ENCODE measurements at places on chromosomes 7 and 10.

- DNase-seq, result no peak
Measured at GRCh38 chr10:100505164-100505563, 14.5 kb downstream of the SEC31B start.

GRCh38 chr7:95041031-95041430 is 133.6 kb downstream of the PPP1R9A start:
- no peak for DNase-seq

DNA sequence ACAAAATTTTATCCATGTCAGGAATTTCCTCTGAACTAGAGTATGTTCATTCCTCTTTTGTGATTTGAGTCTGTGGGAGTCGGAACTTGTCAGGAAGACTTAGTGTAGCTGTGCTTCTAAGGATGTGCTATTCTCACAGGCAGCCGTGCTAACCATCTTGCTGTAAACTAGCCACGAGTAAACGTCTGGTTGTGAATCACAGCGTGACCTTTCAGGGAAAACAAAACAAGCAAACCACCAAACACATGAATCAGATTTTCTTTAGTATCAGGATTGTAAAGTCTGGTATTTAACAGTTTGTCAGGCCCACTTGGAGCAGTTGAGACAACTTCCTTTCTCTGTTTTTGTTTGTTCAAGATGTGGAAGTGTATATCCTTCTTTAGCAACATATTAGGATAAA is 32.0 kb downstream of the AUTS2 start:
- peak; percentile 67 for DNase-seq

- DNase-seq, result no peak
Measured at GRCh38 chr10:122327237-122328206, 47.0 kb upstream of the PLEKHA1 start.

GRCh38 chr10:33617381-33618080 is 283.1 kb upstream of the NRP1 start:
- DNase-seq, result peak; percentile 30

- no peak for DNase-seq
Measured at GRCh38 chr10:29081951-29082685, 206.8 kb upstream of the LYZL1 start.

- no peak for DNase-seq
Measured at GRCh38 chr7:148722340-148723165, 23.9 kb downstream of the CUL1 start.

DNA sequence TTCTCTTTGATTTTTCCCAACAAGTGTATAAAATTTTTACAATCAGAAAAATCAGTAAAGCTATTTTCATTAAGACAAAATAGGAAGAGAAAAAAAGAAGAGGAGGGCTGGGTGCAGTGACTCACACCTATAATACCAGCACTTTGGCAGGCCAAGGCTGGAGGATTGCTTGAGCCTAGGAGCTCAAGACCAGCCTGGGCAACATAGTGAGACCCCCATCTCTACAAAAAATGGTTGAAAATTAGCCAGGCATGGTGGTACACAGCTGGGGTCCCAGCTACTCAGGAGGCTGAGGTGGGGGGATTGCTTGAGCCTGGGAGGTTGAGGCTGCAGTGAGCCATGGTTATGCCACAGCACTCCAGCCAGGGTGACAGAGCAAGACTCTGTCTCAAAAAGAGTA is 172.3 kb downstream of the AKR1D1 start:
- no peak for DNase-seq

DNA sequence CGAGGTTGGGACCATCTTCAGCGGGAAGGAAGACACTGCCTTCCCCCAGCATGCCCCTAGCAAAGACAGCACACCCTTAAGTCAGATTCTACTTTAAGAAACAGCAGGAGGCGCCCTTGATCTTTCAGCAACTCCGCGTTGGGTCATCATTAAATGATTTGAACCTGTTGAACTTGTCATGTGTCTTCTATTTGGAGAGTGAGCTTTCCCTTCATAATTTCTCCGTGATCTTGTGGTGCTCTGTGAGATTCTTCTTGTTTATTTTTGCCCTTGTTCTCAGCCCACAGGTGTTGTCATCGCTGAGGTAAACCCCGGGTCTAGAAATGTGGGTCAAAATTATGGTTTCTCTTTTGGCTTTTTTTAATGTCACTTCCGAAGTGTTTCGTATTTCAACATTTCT is 49.5 kb upstream of the PITRM1 start:
- DNase-seq, result no peak

- no peak for DNase-seq
Measured at GRCh38 chr10:51876503-51876902, 177.1 kb upstream of the CSTF2T start.

DNA sequence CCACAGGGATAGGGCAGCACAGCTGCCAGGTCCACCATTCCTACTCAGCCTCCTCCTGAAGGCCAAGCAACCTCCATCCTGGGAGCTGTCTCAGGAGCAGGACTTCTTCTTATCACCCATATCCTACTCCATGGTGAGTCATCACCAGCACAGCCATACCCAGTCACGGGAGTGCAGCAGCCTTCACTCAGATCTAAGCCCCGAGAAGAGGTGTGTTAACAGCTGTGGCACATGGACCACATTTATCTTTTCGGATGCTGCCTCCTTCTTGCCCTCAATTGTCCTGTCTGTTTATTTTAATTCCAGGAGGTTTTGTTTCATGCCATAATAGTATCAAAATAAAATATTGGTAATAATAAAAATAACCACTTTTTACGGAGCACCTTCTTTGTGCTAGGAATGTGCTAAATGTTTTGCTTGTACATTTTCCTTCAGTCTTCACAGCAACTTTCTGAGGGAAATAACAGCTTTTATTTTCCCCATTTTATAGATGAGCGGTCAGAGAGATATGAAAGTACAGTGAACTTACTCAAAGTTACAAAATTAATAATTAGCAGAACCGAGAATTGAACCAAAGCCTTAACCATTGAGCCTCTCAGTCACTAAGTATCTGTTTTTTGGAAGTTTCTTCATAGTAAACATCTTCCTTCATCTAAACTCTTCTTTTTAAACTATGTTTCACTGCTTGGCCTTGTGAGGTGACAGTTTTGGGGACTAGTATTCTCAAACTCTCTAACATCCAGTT is 2.5 kb upstream of the KEL start:
- no peak for DNase-seq

GRCh38 chr7:29937132-29937531 is 52.5 kb downstream of the SCRN1 start:
- no peak for DNase-seq

DNA sequence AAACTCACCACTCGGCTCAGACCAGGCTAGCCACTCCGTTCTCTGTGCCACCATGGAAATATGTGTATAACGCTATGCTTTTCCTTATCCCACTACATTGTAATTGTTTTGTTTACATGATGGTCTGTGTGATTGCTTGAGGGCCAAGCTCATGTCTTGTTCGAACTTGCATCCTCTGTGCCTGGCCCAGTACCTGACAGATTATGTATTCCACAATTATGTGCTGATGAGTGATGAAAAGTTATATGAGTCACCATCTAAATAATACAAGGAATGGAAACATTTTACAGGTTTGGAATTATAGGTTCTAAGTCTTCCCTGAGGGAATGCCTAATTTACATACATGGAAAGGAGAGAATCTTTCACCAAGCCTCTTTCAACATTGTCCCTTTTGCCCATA is 137.4 kb downstream of the C7orf25 start:
- no peak for DNase-seq

DNA sequence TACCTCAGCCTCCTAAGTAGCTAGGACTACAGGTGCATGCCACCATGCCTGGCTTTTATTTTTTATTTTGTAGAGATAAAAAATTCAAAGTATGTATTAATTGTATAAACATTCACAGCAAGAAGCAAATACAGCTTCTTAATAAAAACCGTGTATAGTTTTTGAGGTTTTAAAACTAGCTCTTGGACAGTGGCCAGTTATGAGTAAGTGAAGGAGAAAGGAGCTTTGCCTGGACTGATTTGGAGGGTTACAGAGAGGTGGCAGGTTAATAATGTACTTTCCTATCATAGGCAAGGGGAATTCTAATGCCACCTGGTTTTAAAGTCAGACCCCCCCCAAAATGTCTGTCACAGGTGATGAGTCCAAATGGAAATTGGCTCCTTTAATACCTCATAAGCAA is 43.4 kb downstream of the ZNRF2 start:
- no peak for DNase-seq

DNA sequence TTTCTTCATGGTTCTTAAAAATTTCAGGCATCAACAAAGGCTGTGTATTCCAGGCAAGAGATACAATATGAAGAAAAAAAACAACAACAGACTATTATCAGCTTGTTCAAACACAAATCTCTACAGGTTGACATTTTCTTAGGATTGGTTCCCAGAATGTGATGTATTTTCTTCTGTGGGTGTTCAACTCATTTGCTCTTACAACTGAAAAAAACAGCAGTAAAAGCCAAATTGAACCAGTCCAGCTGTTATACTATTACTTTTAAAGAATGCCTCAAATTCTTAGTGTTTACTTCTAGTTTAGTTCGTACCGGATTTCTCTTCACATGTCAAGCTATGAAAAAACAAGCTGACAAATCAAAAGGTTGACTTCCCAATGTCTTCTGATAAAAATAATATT is 60.7 kb downstream of the CNTNAP2 start:
- no peak for DNase-seq

- no peak for DNase-seq
Measured at GRCh38 chr7:51621956-51622355, 305.3 kb upstream of the COBL start.

- DNase-seq, result no peak
Measured at GRCh38 chr7:69603937-69604494, 5.7 kb downstream of the AUTS2 start.

GRCh38 chr7:130649004-130649790 is 19.4 kb downstream of the COPG2 start:
- peak; percentile 30 for DNase-seq

GRCh38 chr10:17882557-17882956 is 69.2 kb upstream of the SLC39A12 start:
- DNase-seq, result no peak

- peak; percentile 34 for DNase-seq
Measured at GRCh38 chr10:96991313-96991841, 159.3 kb downstream of the LCOR start.

DNA sequence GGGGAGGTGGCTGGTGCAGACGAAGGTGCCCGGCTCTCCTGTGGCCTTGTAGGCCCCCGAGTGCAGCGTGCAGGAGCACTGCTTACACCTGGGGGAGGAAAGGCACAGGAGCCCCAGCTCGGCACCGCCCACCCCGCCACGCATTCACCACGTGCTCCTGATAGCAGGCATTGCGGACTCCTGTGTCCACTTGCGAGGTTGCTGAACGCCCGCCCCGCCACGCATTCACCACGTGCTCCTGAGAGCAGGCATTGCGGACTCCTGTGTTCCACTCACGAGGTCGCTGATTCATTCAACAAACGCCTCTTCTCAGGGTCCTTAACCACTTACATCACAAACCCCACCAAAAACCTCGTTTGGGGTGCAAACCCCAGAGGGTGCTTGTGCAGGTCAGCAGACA is 13.9 kb downstream of the MICALL2 start:
- no peak for DNase-seq

DNA sequence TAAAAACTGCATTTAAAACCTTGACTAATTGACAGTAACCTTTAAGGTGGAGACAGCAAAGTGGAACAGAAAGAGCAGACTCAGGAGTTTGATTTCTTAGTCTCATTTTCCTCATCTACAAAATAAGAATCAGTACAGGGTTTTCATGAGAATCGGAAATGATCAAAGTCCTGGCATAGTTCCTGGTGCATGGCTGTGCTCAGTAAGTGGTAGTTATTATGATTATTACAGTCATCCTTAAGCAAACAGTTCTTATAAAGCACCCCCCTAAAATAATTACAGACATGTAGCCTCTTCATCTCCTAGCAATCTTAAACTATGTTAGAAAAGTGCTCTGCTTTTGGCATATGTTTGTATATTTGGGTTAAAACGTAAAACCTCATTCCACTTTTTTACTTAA is 18.0 kb downstream of the NEBL start:
- no peak for DNase-seq

GRCh38 chr7:158613481-158613880 is 25.9 kb upstream of the PTPRN2 start:
- DNase-seq, result no peak

GRCh38 chr10:88810196-88810961 is 7.8 kb downstream of the LIPM start:
- peak; percentile 20 for DNase-seq
